Colonic mucosa (tissue), 4 donors: ENCODE measurements at places on chromosomes 6 and 20. TPM values are rescaled to one million over a fixed set of nuclear protein-coding genes. Genes with fewer than 3 reads are reported as not detected.

DNA sequence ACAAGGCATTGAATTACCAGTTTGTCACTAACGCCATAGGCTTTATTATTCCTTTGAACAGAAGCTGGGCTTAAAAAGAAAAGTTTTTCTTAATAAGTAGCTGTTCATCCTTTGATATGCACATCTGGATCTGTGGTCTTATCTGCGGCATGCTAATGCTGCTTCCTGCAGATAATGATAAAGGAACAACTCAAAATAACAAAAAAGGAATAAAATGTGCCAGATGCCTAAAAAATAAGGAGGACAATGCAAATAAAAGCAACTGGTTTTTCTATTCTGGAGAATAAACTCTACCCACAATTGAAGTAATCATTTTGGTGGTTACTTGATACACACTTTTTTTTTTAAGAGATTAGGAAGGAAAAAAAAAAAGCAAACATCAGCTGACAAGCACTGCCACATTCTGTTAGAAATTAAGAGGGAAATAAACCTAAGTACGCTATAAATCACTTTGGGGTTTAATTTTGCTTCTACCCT, 156.8 kb upstream of the SALL4 start:
- no peak overlapping the region for H3K4me3 ChIP-seq
- no peak for DNase-seq
- no peaks in the 10 kb centered on the region for H3K27me3 ChIP-seq

DNA sequence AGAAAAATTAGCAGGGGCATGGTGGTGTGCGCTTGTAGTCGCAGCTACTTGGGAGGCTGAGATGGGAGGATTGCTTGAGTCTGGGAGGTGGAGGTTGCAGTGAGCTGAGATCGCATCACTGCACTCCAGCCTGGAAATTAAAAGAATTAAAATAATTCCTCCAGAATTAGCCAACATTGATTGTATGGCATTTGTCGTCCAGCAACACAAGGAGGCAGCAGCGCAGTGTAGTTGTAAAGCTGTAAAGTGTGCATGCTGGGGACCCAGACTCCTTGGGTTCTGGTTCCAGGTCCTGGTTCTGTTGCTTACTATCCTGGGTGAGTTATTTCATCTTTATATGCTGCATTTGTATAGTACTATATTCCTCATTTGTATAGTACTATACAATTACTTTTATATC, 41.4 kb downstream of the PEX7 start:
- no peaks in the 10 kb centered on the region for H3K27me3 ChIP-seq
- H3K4me1 ChIP-seq = no peaks in the 10 kb centered on the region
- DNase-seq = no peak
- no peak overlapping the region for H3K4me3 ChIP-seq

DNA sequence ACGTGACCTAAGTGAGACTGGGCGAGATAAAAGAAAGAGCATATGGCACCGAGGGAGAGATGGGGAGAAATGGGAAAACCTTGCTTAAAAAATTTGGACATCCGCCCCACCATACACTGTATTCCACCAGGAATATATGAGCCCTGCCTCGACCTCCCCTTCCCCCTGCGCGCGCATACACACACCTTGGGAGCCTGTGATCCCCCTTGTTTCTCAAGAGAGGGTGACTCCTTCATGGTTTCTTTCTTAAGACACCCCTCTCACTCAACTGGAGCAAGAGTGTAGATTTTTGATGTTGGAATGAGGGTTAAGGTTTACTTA, 480 bp downstream of the ABCF1 start:
- no peak for DNase-seq
- no peaks in the 10 kb centered on the region for H3K27me3 ChIP-seq
- peak overlapping the region; percentile 73 for H3K4me3 ChIP-seq

GRCh38 chr20:23566199-23566932, 1.9 kb downstream of the CST9L start:
- H3K27ac ChIP-seq = no peak overlapping the region
- H3K36me3 ChIP-seq = no peaks in the 10 kb centered on the region
- H3K27me3 ChIP-seq = no peaks in the 10 kb centered on the region
- no peak overlapping the region for H3K4me3 ChIP-seq
- no peak for DNase-seq
- H3K4me1 ChIP-seq = no peaks in the 10 kb centered on the region

DNA sequence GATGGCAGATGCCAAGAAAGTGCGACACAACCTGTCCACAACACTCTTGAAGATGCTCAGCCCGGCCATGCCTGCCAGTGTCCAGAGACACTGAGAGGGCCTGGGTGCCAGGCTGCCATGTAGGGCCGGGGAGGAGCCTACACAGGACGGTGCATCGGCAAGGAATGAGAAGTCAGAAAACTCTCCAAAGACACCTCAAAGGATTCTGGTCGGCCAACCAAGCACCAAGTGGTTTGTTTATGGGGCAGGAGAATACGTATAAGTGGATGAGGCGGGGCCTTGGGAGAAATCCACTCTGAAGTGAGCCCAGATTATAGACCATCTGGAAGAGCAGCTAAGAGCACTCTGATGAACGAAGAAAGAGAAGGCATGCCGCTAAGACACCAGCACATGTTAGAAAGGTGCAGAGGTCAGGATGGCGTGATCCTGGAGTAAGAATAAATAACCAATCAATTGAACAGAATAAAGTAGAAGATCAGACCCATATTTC, 120.7 kb upstream of the FOXQ1 start:
- no peak overlapping the region for H3K27ac ChIP-seq
- no peak for DNase-seq

DNA sequence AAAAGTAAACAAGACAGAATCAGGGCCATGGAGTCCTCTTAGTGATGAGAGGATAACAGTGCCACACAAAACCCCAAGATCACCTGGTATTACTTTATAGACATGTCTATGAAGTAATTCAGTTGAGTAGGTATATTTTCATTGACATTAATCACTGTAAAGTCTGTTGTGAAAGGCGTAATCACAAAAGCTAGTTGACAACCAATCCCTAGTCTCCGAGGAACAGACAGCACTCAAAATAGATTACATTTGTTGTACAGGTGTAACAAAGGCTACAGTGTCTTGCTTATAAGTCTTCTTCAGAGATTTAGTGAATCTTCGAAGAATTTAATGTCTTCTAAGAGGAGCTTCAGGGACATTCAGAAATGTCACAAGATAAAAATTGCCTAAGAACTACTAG, 120.1 kb downstream of the TMEM200A start:
- no peaks in the 10 kb centered on the region for H3K4me1 ChIP-seq
- H3K4me3 ChIP-seq = no peak overlapping the region
- H3K36me3 ChIP-seq = no peaks in the 10 kb centered on the region
- DNase-seq = no peak

GRCh38 chr20:30484009-30484748, 773.3 kb upstream of the DEFB115 start:
- H3K4me3 ChIP-seq = no peak overlapping the region
- no peak for DNase-seq
- no peaks in the 10 kb centered on the region for H3K4me1 ChIP-seq

- DNase-seq = no peak
- H3K27ac ChIP-seq = no peak overlapping the region
- no peaks in the 10 kb centered on the region for H3K4me1 ChIP-seq
- no peak overlapping the region for H3K4me3 ChIP-seq
These were observed 454.6 kb upstream of the MARCKS start for GRCh38 chr6:113402544-113402943.

GRCh38 chr6:161080263-161080970, 88.8 kb downstream of the MAP3K4 start:
- no peaks in the 10 kb centered on the region for H3K27me3 ChIP-seq
- no peak overlapping the region for H3K4me3 ChIP-seq
- no peak for DNase-seq
- no peaks in the 10 kb centered on the region for H3K4me1 ChIP-seq
- H3K36me3 ChIP-seq = peaks cover 3% of the 10 kb centered on the region
- no peak overlapping the region for H3K27ac ChIP-seq

- H3K27ac ChIP-seq = no peak overlapping the region
- no peaks in the 10 kb centered on the region for H3K36me3 ChIP-seq
- H3K27me3 ChIP-seq = no peaks in the 10 kb centered on the region
- DNase-seq = no peak
- H3K4me3 ChIP-seq = no peak overlapping the region
- H3K4me1 ChIP-seq = no peaks in the 10 kb centered on the region
These were observed 850.8 kb downstream of the EPHA7 start for GRCh38 chr6:92568541-92568940.

- no peaks in the 10 kb centered on the region for H3K27me3 ChIP-seq
- peak; percentile 79 for DNase-seq
- no peaks in the 10 kb centered on the region for H3K36me3 ChIP-seq
- no peak overlapping the region for H3K4me3 ChIP-seq
- H3K4me1 ChIP-seq = peaks cover 4% of the 10 kb centered on the region
- peak overlapping the region; percentile 34 for H3K27ac ChIP-seq
These were observed 42.7 kb upstream of the HINT3 start for GRCh38 chr6:125913864-125914351.

DNA sequence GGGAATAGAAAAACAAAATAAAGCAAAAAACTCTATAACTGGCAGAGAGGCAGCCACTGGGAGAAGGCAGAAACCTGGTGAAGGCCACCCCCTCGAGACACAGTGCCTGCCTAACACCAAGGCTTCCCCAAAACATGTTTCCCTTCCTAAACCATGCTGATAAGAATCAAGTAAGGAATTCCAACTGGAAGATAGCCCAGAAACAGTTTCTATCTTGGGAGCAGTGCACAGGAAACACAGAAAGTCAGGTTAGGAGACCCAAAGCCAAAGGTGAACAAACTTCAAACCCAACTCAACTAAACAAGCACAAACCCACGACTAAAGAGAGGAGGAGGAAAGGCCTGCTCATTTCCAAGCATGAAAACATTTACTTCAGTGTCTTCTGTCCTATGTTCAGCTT, 433.7 kb upstream of the RGS17 start:
- no peak overlapping the region for H3K27ac ChIP-seq
- no peak overlapping the region for H3K4me3 ChIP-seq
- no peaks in the 10 kb centered on the region for H3K27me3 ChIP-seq

DNA sequence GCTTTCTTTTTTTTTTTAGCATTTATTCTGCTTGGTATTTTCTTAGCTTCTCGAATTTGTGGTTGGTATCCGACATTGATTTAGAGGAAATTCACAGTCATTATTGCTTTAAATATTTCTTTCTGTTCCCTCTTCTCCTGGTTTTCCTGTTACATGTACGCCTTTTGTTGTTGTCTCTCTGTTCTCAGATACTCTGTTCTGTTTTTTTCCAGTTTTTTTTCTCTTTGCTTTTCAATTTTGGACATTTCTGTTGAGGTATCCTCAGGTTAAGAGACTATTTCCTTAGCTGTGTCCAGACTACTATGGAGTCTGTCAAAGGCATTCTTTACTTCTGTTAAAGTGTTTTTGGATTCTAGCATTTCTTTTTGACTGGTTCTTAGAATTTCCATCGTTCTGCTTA, 17.5 kb downstream of the STXBP5 start:
- H3K4me1 ChIP-seq = no peaks in the 10 kb centered on the region
- H3K27ac ChIP-seq = no peak overlapping the region
- DNase-seq = no peak
- H3K4me3 ChIP-seq = no peak overlapping the region

GRCh38 chr20:48603116-48603818, 224.5 kb downstream of the PREX1 start:
- no peaks in the 10 kb centered on the region for H3K4me1 ChIP-seq
- H3K4me3 ChIP-seq = no peak overlapping the region
- DNase-seq = no peak
- H3K27me3 ChIP-seq = no peaks in the 10 kb centered on the region
- H3K36me3 ChIP-seq = no peaks in the 10 kb centered on the region
- no peak overlapping the region for H3K27ac ChIP-seq

GRCh38 chr6:34583861-34584604, 27.9 kb upstream of the SPDEF start:
- no peaks in the 10 kb centered on the region for H3K27me3 ChIP-seq

DNA sequence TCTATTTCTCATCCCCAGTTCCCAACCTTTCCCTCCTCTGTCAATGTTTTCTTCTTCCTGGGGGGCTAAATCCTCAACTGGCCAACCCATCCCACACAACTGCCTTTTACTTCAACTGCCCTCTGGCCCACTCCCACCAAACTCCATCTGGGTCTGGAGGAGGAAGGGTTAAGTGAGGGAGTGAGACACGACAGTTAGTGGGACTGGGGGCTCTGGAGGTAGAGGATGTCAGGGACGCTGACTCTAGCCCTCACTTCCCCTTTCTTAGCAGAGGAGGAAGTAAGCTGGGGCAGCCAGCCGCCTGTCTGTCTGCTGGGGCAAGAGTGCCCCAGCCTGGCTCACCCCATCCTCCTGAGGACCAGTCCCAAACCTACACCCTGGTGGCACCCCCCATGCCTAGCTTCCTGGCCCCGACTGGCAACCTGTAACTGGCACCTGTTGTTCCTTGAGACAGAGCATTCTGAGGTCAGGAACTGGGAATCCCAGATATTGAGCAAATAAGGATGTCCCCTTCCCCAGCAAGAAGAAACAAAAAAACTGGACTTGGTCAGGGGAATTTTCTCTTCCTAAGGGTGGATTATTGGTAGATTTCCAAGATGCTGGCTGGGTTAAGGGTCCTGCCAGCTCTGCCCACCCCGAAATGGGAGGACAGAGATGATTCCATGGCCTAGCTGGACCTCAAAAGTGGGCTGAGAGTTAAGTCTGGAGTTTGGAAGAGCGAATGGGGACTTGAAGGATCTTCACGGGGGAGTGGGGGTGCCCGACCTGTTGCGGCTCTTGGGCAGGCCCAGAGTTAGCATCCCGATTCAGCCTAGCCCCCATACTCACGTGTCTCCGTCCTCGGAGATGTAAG, 971 bp downstream of the NFKBIE start:
- peak overlapping the region; percentile 92 for H3K4me3 ChIP-seq
- DNase-seq = peak; percentile 60
- H3K4me1 ChIP-seq = peaks cover 10% of the 10 kb centered on the region
- H3K27ac ChIP-seq = peak overlapping the region; percentile 85
- peaks cover 7% of the 10 kb centered on the region for H3K27me3 ChIP-seq

DNA sequence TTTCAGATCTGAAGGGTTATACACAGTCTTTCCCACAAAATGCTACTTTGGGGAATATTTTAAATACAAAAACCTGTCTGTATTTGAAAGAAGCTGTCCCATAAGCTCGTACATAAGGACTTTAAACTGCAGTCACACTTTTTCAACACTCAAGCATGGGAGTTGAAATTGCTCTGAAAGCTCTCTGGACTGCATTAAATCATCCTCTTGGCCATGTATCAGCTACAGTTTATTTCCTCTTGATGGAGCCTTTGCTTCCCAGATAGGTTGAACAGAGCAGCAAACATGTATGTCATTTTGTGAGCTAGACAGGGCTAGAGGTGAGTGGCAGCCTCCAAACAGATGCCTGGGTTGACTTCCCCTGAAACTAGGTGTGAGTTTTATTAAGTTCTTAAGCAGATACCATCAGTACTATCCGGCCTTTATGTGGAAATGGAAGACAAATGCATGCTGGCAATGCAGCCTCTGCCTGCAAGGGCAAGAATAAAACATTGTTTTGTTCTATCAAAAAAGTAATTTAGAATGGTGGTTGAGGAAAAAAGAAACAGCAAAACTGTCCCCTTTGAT, 105.9 kb upstream of the ENPP5 start:
- H3K27ac ChIP-seq = no peak overlapping the region
- H3K27me3 ChIP-seq = no peaks in the 10 kb centered on the region
- H3K4me3 ChIP-seq = no peak overlapping the region
- no peaks in the 10 kb centered on the region for H3K4me1 ChIP-seq

GRCh38 chr20:38346247-38346651, at the start of gene LBP:
Gene LBP, plus strand, starts transcription at chr20:38346482. Its CDS starts 35 bp downstream, at chr20:38346517.
- H3K4me1 ChIP-seq = peaks cover 3% of the 10 kb centered on the region
- H3K27ac ChIP-seq = no peak within 1 kb of the TSS
- no peaks in the 10 kb centered on the region for H3K27me3 ChIP-seq
- H3K36me3 ChIP-seq = no peaks in the 10 kb centered on the region
- H3K4me3 ChIP-seq = no peak within 1 kb of the TSS

Gene MEP1A
- 38.0 TPM for total RNA-seq

Gene DUSP15
- total RNA-seq = 0.74 TPM

Gene TRIM10
- total RNA-seq = 3.9 TPM

Gene SRSF3
- 372 TPM for total RNA-seq

Gene SLA2
- total RNA-seq = 0.59 TPM

Gene C6orf15
- not detected for total RNA-seq

Gene ADGRF4
- 1.9 TPM for total RNA-seq

Gene ADAM33
- total RNA-seq = 6.7 TPM
